ENCODE measurements at places on chromosomes 3 and 15.

GRCh38 chr15:100108346-100108745 is 233.4 kb downstream of the ADAMTS17 start:
- DNase-seq, result no peak

GRCh38 chr3:159239059-159239458 is 437.2 kb downstream of the MFSD1 start:
- DNase-seq, result no peak

GRCh38 chr15:39404767-39405181 is 176.1 kb upstream of the THBS1 start:
- DNase-seq, result no peak

- no peak for DNase-seq
Measured at GRCh38 chr3:128799653-128800052, 73.7 kb downstream of the RAB7A start.

DNA sequence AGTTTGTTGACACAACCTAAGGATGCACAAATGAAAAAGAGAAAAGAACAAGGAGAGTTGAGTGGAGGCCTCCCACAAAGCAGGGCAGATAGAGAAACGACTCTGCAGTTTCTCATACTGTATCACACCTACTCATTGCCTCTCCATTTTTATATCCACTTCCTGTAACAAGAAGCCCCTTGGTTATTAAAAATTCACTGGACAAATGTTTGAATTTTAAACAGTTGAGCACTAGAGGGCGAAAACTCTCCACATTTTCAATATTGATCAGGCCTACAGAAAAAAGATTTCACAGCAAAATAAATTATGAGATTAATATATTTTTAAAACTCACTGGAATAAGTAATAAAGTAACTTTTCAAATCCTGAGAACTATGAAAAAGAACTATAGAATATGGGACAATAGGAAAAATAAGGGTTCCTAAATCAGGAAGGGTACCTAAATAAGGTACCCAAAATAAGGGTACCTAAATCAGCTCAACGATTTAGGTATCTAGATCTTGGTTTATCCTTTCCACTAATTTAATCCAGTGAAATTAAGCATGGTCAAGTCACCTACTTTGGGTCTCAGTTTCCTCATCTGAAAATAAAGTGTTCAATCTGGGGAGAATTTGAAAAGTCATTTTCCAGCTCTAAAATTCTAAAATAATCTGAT is 47.0 kb upstream of the PPIB start:
- no peak for DNase-seq

GRCh38 chr3:9715764-9716437 is 12.3 kb downstream of the CPNE9 start:
- peak; percentile 59 for DNase-seq

DNA sequence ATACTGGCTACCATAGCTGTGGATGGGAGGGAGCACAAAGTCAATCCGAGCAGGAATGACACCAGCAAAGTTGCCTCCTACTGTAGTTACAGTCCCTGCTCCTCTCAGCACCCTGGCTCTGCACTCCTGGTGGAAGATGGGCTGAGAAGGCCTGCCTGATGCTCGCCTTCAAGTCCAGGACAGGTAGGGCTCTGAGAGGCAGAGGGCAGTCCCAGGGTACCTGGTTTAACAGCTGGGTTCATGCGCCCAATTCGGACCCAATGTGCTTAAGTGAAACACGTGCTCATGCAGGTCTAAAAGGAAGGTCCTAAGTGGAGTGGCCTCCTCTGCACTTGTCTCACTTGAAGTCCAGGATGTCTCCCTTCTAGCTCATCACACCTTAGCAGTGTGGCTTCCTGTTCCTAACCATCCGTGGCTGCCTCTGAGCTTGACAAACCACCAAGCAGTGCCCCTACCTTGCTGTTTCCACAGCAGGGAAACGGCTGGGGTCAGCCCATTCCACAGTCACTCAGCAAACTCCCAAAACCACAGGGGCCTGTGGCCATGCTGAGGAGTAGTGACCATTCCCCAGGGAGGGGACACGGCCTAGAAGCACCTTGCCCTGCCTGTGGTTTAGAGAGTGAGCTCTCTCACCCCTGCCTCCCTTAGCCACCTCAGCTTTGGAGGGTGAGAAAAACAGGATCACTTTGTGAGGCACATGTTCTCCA is 3.9 kb upstream of the MUSTN1 start:
- no peak for DNase-seq

GRCh38 chr3:32453346-32453745 is 49.3 kb downstream of the CMTM6 start:
- DNase-seq, result no peak

DNA sequence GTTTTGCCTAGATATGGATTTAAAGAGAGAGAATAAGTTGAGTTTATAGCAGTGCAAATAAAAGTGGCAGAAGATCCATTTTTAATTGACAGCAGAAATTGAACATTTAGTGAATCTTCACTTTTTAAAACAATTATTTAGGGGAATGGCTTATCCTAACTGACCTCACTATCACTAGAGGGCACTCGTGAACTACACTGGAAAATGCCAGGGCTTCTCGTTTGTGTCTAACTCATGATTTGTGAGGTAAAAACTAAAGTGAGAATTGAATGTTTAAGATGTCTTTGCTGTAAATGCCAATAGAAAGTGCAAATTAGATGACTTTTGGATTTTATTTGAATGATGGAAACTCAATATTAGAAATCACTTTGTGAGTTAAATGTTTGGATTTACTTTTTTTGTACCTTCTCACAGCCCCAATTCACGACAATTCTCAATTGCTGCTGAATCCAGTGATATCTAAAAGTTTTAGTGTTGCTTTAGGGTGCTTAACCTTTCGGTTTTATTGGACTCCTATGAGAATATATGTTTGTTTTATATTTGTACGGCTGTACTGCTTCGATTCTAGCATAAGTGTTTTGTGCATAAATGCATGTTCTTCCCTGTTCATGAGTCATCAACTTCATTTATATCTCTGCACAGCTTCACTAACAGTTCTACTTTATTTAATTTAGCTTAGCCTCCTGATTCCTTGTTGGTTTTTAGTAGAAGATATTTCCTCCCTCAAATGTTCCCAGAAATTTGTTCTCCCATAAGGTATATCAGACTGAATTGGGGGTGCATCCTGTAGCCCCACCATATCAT is 462.1 kb downstream of the MFSD1 start:
- no peak for DNase-seq
